Peyer's patch (tissue), 4 donors: ENCODE measurements at places on chromosomes 12 and 14. TPM values are rescaled to one million over a fixed set of nuclear protein-coding genes. Genes with fewer than 3 reads are reported as not detected.
A peak's percentile ranks its signal among the peaks of the same experiment; 100 is the strongest.

PNMA1 gene
- total RNA-seq, result 4.4 TPM

GRCh38 chr12:47216150-47216677 lies 136.5 kb upstream of the AMIGO2 start:
- no peaks in the 10 kb centered on the region for H3K4me1 ChIP-seq
- peak; percentile 86 for DNase-seq
- no peaks in the 10 kb centered on the region for H3K27me3 ChIP-seq
- H3K36me3 ChIP-seq, result no peaks in the 10 kb centered on the region

GRCh38 chr14:79496701-79497100 lies 714.6 kb downstream of the DIO2 start:
- no peaks in the 10 kb centered on the region for H3K36me3 ChIP-seq
- no peak overlapping the region for H3K27ac ChIP-seq
- no peaks in the 10 kb centered on the region for H3K4me1 ChIP-seq
- H3K27me3 ChIP-seq, result no peaks in the 10 kb centered on the region

DNA sequence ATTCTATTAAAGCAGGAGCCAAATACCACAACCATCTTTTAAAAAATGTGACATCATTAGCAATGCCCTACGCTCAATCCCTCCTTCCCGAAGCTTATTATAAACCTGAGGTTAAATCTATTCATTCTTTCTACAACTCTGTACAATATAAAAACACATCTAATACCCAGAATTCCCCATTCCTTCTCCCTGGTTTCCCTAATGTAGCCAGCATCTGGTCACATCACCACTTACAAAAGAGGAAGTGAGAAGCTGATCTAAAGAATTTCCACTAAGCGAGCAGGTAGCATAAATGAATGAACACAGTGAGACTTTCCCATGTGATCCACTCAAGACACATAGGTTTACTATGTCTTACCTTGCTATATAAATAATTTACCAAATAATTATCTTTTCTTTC lies 90.4 kb downstream of the LRP6 start:
- H3K27me3 ChIP-seq, result no peaks in the 10 kb centered on the region
- H3K36me3 ChIP-seq, result no peaks in the 10 kb centered on the region
- H3K27ac ChIP-seq, result no peak overlapping the region
- no peak overlapping the region for H3K4me3 ChIP-seq
- no peak for DNase-seq
- H3K4me1 ChIP-seq, result no peaks in the 10 kb centered on the region

DNA sequence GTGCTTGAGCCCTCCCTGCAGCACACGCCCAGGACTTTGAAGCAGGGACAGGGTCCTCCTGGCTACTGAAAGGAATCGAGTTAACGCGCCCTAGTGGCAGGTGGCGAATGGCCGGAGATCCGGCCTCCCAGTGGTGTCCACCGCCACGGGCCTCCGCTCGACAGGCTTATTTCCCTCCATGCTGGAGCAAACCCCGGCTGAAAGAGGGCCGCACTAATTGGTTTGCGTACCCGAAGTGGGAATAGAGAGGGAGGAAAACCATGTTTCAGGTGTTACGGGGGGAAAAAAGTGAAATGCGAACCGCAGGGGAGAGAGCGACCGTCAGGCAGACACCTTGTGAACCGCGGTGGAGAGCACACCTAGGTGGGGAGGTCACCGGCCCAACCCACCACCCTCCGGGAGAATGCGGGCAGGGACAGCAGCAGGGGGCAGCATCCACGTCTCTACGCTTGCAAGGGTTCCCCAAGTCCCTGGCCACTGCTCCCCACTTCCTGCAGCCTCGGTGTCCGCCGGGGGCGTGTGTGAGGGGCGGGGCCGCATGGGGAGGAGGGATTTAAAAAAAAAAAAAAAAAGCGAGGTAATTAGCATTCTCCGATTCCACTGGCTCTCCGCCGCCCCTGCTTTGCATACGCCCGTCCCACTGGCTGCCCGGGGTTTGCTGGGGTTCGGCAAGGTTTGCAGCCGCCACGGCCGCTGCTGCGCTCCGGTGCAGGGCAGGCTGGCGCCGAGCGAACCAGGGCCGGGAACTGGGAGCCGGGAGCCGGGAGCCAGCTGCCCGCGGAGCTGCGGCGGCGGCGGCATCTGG lies 224.6 kb upstream of the CRY1 start:
- no peaks in the 10 kb centered on the region for H3K36me3 ChIP-seq
- no peaks in the 10 kb centered on the region for H3K4me1 ChIP-seq
- peak; percentile 91 for DNase-seq
- peak overlapping the region; percentile 47 for H3K4me3 ChIP-seq
- H3K27me3 ChIP-seq, result no peaks in the 10 kb centered on the region

DNA sequence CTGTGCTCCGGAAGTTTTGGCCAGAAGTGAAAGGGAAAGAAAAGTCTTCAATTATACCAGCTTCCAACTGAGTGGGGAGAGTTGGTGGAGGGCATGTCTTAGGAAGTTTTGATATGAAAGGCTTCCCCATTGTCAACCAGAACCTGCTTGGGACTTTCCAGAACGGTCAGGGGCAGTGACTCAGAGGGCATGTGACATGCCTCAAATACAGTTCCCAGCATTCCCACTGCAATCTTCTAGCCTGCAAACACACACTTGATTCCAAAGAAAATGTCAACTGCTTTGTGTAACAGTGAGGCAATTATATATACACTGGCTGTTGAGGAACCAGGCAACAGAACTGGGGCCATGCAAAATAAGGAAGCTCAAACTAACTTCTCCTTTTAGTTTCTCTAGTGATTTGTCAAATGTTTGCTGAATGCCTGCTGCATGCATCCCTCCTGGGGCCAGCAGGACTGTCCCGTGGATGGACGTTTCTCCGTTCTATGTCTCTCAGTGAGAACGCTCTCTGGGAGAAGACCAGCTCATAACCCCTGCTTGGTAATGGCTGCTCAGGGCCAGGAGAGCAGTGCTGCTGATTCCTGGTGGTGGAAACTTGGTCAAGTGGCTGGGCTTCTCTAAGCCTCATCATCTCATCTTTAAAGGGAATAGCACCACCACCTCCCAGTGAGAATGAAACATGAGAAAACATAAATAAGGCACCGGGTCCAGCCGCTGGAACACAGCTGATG lies 18.3 kb downstream of the SLC25A47 start:
- H3K4me1 ChIP-seq, result no peaks in the 10 kb centered on the region
- H3K27me3 ChIP-seq, result no peaks in the 10 kb centered on the region
- H3K4me3 ChIP-seq, result no peak overlapping the region
- no peak for DNase-seq
- peak overlapping the region; percentile 45 for H3K27ac ChIP-seq
- no peaks in the 10 kb centered on the region for H3K36me3 ChIP-seq

- H3K4me1 ChIP-seq, result no peaks in the 10 kb centered on the region
Measured at GRCh38 chr14:74525361-74525851, 31.8 kb downstream of the ISCA2 start.

GRCh38 chr14:47539031-47539461 lies 136.4 kb downstream of the MDGA2 start:
- H3K4me1 ChIP-seq, result no peaks in the 10 kb centered on the region
- no peak overlapping the region for H3K27ac ChIP-seq
- H3K27me3 ChIP-seq, result no peaks in the 10 kb centered on the region
- no peak for DNase-seq

- H3K27ac ChIP-seq, result peak overlapping the region; percentile 64
- peaks cover 15% of the 10 kb centered on the region for H3K4me1 ChIP-seq
Measured at GRCh38 chr12:123142921-123143735, 7.8 kb downstream of the PITPNM2 start.

DNA sequence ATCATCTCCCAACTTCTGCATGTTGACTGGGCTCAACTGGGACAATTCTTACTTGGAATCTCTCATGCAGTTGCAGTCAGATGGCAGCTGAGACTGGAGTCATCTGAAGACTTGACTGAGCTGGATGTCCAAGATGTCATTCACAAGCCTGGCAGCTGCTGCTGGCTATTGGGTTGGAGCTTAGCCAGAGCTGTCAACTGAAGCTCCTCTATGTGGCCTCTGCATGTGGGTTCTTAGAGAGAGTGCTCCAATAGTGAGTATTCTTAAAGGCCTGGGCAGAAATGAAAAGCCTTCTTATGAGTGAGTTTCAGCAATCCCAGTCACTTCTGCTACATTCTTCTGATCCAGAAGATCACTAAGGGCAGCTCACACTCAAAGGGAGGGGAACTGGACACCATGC lies 440.9 kb downstream of the LRIG3 start:
- H3K4me1 ChIP-seq, result no peaks in the 10 kb centered on the region
- no peak overlapping the region for H3K4me3 ChIP-seq
- no peak overlapping the region for H3K27ac ChIP-seq
- no peaks in the 10 kb centered on the region for H3K27me3 ChIP-seq
- no peaks in the 10 kb centered on the region for H3K36me3 ChIP-seq

DNA sequence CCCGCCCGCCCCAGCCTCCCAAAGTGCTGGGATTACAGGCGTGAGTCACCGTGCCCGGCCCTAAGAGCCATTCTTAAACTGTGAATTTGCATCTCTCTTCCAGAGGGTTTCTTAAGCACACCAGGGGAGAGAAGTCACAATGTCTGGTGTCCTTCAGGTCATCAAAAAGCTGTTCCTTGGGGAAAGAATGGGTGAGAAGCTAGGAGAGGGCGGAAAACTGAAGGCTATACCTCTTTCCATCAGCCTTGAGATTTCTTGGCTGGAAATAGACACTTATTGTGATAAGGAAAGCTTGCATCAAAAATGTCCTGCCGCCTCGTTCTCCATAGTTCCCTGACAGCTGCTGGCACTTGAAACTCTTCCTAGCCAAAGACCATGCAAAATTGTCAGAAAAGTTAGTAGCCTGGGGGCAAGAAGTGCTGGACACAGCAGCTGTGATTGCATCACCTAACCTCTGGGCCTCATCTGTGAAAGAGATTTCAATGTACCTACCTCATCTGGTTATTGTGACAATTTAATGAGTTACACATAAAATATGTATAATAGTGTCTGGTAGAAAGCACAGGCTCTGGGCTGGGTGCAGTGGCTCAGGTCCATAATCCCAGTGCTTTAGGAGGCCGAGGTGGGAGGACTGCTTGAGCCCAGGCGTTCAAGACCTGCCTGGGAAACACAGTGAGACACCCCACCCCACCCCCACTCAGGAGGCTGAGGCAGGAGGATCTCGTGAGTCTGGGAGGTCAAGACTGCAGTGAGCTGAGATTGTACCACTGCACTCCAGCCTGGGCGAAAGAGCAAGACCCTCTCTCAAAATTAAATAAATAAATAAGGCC lies 9.7 kb upstream of the UBC start:
- H3K36me3 ChIP-seq, result no peaks in the 10 kb centered on the region
- peaks cover 25% of the 10 kb centered on the region for H3K4me1 ChIP-seq
- DNase-seq, result no peak
- H3K4me3 ChIP-seq, result no peak overlapping the region
- no peak overlapping the region for H3K27ac ChIP-seq

DNA sequence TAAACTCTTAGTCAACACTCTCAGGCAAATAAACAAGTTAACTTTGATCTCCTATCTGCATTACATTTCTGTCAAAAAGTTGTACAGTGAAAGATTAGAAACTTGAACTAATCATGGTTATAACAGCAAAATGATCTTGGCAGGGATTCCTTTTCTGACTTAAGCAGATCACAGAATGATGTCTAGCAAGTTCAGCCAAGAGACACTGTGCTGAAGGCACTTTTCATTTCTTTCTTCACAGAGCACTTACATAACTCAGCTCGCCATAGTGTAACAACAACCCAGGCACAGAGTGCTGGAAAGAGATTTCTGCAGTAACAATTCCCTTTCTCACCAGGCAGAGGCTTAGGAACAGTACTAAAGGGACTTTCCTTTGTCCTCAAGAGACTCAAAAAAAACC lies 19.6 kb upstream of the CSRP2 start:
- no peaks in the 10 kb centered on the region for H3K4me1 ChIP-seq
- H3K4me3 ChIP-seq, result no peak overlapping the region
- no peak overlapping the region for H3K27ac ChIP-seq
- H3K36me3 ChIP-seq, result no peaks in the 10 kb centered on the region

DNA sequence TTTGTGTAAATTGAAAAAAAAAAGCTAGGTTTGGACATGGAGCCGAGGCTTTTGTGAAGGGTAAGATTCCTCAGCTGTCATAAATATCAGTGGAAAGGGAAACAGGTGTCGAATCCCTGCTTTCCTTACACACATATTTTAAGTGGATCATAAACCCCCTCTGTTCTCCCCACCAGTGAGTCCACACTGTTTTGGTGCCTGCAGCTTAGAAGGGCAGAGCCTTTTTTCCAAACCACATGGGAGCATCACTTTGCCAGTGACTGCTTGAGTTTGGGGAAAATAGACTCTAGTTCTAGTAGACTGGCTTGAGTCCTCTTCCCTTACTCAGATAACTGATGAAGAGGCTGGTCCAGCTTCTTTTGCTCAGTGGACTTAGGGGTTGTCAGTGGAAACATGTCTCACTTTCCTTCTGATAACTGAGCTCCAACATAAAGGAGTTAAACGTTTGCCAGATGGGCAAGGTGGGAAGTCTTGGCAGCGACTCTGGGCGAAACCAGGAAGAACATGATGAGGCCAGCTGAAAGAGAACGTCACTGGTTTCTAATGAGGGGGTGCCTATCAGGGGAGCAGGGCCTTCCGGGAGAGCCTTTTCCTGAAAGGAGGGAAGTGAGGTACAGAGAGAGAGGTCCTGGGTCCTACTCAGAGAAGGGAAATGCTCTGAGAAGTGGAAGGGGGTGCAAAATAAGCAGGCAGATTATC lies 168.1 kb upstream of the PARP11 start:
- no peaks in the 10 kb centered on the region for H3K27me3 ChIP-seq
- no peaks in the 10 kb centered on the region for H3K36me3 ChIP-seq
- no peak for DNase-seq
- peaks cover 9% of the 10 kb centered on the region for H3K4me1 ChIP-seq

DNA sequence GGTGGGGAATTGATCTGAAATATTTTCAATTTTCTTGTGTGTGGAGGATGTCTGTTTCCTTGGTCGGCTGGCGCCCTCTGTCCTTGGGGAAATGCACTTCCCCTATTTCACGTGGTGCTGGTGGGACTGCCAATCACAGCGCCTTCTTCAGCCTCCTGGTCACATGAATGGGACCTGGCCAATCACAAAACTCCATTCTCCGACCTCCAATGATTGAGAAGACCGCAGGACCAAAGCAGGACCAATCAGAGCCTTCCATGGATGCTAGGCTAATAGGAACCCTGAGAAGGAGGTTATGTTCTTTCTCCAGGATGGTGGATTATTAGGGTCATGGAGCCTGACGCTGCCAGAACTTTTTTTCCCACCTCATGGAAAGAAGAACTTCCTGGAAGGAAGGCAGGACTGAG lies 188.7 kb downstream of the TTC8 start:
- peak overlapping the region; percentile 32 for H3K4me3 ChIP-seq
- peak; percentile 69 for DNase-seq
- no peaks in the 10 kb centered on the region for H3K4me1 ChIP-seq
- no peaks in the 10 kb centered on the region for H3K27me3 ChIP-seq
- H3K36me3 ChIP-seq, result no peaks in the 10 kb centered on the region

ACRBP gene
- total RNA-seq, result 9.0 TPM

KRT85 gene
- total RNA-seq, result not detected

SIX1 gene
- total RNA-seq, result not detected

RGS6 gene
- 9.1 TPM for total RNA-seq

DNA sequence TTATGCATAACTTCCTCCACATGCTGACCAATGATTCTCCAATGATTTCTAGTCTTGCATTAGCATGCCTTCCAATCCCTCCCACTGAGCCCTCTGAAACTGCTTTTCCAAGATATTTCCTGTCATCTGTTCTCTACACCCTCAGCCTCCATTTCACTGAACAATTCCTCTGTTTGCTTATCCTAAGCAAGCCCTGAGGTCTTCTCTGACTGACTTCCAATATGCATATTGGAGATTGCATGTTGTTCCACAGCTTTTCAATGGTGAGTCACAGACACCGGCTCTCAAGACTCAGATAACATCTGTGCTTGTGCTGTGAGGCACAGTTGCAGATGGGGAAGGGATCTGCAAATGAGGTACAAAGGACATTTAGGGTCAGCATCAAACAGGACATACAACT lies 141.0 kb downstream of the SLC16A7 start:
- no peak for DNase-seq
- H3K4me1 ChIP-seq, result no peaks in the 10 kb centered on the region
- no peaks in the 10 kb centered on the region for H3K27me3 ChIP-seq
- no peak overlapping the region for H3K4me3 ChIP-seq
